ENCODE measurements at places on chromosomes 3 and 15.

DNA sequence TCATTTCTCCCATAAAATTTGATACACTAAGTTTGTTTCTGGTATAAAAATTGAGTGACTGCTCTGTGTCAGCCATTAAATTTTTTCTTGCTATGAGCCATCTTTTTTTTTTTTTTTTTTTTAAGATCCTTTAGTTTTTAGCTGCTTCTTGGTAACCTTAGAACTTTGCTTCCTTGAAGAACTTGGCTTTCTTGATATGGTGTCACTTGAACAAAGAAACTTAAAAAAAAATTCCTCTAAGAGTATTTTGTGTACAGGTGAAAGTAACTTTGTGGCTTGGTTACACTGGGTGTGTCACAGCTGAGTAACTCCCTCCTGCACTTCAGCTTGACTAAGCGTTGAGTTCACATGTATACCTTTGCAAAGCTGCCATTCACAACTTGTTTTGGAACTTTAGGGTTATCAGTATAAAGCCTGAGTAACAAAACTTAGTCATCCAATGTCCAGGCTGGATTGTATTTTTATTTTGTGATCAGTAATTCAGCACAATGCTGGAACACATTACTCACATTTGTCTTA lies 6.5 kb downstream of the CHD2 start:
- peak; percentile 47 for DNase-seq

- DNase-seq, result no peak
Observed at GRCh38 chr3:138009476-138010272, at the start of gene CLDN18. TSS of gene CLDN18 (plus strand) at chr3:138010165. CDS start at chr3:138010226, 61 bp downstream.

- no peak for DNase-seq
Observed at GRCh38 chr3:29478611-29479010, 197.7 kb downstream of the RBMS3 start.

DNA sequence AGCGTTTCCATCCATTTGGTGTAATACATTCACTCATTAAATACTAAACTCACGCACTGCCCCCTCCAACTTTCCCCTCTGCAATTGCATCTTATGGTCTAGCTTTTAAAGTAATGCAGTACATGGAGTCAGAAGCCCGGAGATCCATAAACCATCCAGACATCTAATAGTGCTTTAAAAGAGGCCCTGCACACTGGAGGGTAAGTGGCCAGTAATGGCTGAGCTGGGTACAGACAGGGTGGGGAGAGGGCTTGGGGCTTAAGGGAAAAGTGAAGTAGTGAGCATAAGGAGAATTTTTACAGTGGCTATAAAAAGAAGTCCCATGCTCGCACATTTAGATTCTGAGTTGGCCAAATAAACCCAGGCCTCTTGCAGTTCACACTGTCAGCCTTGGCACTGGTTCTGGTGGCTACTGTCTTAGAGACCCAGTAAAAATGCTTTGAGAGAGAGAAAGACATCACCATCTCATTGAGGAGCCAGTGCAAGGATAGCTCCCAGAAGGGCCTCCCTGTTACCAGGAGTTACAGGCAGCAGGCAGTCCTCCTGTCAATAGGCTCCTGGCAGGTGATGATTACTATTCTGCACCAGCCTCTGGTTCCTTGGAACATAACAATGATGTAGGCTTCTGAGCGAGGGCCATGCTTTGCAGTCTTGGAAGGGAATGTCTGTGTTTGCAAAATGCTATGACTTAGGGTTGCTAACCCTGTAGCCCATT lies 112.6 kb upstream of the NEO1 start:
- DNase-seq, result no peak

- DNase-seq, result no peak
Observed at GRCh38 chr3:13564751-13565560, 16.0 kb downstream of the FBLN2 start.
